ENCODE measurements at places on chromosomes 1 and 21.

DNA sequence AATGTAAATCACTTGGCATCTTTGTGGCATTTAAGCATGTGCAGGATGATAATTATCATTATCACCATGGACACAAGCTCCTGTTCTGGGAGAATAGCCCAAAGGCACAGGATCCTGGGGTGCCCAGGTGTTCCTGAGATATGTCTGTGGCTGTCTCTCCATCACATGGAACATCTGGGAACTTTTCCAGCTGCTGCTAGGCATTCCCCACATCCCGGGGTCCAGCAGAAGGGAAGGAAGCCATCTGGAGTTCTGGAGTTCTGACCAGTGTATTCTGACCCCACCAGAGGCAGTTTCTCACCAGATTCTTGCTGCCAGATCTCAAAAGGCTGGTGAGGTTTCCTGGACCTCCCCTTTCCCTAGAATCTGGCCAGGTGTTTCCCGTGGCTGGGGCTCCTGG, 259.7 kb upstream of the VAMP3 start:
- DNase-seq: no peak

DNA sequence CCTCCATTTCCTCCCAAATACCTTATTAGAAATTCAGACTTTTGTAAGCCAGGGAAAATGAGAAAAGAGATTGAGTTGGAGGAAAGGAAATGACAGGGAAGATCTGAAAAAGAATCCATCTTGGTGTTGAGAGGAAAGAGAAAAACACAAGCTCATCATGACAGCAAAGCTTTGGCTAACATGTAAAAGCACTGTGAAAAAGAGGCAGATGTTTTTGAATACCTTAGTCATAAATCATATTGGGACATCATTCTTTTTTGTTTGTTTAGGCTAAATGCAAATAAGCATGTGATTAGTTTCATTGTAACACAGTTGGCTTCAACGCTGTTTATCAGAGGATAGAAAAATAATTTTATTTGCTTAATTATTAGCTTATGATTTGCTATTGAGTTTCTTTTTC, 64.6 kb downstream of the LHX8 start:
- DNase-seq: no peak

DNA sequence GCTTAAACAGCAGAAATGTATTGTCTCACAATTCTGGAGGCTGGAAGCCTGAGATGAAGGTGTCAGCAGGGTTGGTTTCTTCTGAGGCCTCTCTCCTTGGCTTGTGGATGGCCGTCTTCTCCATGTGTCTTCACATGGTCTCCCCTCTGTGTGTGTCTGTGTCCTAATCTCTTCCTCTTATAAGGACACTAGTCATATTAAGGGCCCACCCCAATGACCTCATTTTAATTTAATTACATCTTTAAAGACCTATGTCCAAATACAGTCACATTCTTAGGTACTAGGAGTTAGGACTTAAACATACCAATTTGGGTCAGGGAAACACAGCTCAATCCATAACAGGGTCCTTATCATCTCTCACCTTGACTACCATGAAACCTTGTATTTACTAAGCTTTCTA, 14.8 kb upstream of the OLIG2 start:
- no peak for DNase-seq

- no peak for DNase-seq
Observed at GRCh38 chr1:153535242-153536011, at the start of gene S100A6. Gene S100A6, minus strand, starts transcription at chr1:153535991. Its CDS starts 652 bp downstream, at chr1:153535339.
